ENCODE measurements at places on chromosomes 7 and 10.

- DNase-seq, result no peak
Measured at GRCh38 chr10:113999531-113999930, 44.1 kb upstream of the ADRB1 start.

DNA sequence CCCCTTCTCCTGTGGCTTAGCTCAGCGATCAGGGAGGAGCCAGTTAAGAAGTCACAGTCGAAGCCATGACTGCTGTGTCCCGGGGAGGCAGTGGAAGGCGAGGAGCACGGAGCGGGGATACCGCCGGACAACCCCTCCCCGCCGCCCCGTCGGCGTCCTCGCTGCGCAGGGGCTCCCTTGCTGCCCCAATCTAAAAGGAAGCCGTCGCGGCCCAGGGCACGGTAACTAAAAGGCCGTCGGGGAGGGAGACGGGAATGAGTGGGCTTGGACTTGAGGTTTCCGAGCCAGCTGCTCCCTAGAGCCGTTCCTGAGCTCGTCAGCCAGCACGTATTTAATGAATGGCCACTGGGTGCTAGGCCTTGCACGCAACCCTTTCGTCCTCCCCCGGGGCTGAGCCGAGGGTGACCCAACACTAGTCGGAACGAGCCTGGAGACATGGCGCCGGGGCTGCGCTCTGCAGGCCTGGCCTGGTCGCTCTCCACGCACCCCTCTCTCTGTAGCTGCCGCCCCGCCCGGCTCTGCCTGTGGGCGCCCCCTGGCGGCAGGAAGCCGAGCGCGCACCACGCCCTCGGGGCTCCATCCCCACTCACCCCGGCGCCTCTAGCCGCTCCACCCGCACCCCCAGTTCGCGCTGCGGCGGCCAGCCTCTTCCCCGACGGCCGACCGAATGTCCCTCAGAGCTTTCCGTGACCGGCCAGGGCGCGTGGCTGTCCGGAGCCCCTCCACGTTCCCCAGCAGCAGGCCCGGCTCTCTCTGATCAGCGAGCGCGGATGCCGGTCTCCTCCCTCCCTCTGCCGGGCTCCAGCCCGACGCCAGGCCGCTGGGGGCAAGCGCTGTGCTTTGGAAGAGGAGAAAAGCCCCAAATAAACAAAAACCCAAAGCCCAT, 29.3 kb upstream of the KCNK18 start:
- peak; percentile 67 for DNase-seq

GRCh38 chr7:81482600-81483186, 287.2 kb downstream of the HGF start:
- DNase-seq, result no peak

- DNase-seq, result no peak
Measured at GRCh38 chr10:77601488-77601887, 36.1 kb downstream of the KCNMA1 start.

DNA sequence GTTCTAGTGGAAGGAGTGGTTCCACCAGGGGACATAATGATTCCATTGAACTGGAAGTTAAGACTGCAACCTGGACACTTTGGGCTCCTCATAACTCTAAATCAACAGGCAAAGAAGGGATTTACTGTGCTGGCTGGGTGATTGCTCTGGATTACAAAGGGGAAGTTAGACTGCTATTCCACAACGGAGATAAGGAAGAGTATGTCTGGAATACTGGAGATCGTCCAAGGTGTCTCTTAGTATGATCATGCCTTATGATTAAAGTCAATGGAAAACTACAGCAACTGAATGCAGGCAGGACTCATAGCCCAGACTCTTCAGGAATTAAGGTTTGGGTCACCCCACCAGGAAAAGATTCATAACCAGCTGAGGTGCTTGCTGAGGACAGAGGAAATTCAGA, 310.6 kb upstream of the MGMT start:
- no peak for DNase-seq

GRCh38 chr7:39950473-39951225, 593 bp downstream of the CDK13 start:
- peak; percentile 56 for DNase-seq

DNA sequence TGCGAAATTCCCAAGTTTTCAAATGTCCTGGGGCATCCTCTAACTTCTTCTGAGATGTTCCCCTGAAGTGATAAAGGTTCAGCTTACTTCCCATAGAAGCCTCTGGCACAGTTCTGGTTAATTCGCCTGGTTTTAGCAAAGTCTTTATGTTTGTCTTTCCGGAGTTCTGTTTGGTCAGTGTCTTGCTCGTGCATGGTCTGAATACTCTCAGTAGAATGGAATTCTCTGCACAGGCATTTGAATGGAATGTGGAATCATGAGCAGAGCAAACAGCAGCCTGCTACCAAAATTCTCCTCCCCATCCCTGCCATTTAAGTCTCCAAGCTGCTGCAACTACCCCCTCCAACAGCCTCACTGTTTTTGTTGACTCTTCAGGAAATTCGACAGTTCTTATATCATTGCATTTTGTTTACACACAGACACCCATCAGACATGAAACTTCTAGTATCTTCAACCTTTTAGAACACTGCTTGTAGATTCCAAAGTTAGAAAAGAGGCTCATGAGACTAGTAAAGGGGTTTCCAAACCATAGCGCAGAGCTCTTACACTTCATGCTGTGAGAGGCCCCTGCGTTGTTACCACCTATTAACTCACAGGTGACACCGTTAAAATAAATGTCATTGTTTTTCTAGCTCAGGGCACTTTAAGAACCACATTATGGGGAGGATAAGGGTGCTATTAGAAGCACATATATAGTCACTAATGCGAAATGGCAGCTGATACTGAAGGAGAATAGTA, 129.7 kb downstream of the PLCE1 start:
- DNase-seq, result no peak

- DNase-seq, result no peak
Measured at GRCh38 chr7:138097064-138097741, 20.9 kb downstream of the AKR1D1 start.

- DNase-seq, result no peak
Measured at GRCh38 chr10:42973870-42974692, 102.8 kb upstream of the RET start.

DNA sequence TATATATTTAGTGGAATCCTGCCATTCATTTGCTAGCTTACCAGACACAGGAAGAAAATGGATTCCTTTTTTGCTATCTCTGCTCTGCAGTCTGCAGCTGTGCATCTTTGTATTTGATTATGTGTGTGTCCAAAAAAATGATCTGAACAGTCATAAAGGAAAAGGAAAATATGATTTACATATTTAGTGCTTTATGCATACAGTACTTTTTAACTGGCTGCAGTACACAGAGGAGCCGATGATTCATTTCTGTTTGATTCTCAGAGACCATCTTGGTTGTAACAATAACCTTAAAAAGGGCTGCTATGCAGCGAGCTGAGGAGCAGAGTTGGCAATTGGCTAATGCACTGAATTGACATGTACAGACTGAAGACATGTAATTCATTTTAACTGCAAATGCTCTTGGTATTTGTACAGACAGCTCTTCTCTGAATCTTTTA, 151.3 kb upstream of the FZD1 start:
- DNase-seq, result no peak

GRCh38 chr7:42688056-42688371, 223.9 kb downstream of the C7orf25 start:
- no peak for DNase-seq

DNA sequence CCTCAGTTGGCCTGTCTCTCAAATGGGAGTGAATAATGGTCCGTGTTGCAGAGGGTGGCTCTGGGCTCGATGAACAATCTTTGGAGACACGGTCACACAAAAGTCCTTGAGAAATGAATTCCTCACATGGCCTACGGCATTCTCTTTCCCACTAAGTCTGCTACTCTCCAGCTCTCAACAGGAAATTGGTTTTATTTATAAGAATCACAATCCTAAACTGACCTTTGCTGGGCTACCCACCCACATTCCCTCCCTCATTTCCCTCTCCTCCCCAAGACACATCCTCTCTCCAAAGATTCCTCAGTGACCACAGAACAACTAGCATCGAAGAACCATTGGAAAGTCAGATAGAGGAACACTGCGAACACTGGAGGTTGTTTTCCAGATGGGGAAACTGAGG, 4.7 kb downstream of the AFAP1L2 start:
- DNase-seq, result no peak

DNA sequence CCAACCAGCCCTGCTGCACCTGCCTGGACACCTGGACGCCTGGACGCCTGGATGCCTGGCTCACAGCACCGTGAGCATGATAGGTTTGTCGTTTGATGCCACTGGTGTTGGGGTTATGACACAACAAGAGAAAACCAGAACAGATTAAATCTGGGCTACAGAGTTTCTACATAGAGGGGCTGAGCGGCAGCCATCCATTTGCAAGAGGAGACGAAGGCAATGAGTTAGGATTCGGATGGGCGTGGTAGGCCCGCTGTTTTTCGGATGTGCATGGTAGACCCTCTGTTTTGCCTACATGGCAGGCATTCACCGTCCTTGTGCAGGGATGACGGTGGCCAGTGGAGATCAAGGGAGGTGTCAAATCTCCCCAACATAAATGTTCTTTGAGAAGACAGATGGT, 121.5 kb upstream of the RNF32 start:
- DNase-seq, result no peak

DNA sequence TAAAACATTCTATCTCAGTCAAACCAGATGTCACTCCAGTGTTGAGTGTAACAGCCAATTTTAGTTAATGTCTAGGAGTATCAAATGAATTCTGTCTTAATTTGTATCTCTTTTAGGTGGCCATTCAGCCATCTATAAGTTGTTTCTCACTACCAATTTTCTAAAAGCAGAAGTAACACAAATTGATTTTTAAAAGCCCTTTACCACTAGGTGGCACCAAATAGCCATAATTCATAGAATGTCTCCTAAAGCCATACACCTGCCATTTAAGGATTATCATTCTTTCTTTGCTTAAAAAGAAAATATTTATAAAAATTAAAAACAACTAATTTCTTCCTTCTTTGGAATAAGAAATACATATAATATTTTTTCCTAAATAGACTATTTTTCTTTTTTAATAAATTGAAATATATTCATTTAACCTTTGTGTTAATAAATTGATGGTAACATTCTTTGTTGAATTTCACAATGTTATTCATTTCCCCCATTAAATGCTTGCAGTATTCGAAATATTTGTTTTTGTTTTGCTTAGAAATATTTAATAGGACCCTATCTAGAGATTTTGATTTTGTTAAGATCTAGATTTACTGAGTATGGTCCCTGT, 107.8 kb upstream of the PPP1R3A start:
- DNase-seq, result peak; percentile 56

- no peak for DNase-seq
Measured at GRCh38 chr7:16630654-16631053, 14.9 kb downstream of the ANKMY2 start.

DNA sequence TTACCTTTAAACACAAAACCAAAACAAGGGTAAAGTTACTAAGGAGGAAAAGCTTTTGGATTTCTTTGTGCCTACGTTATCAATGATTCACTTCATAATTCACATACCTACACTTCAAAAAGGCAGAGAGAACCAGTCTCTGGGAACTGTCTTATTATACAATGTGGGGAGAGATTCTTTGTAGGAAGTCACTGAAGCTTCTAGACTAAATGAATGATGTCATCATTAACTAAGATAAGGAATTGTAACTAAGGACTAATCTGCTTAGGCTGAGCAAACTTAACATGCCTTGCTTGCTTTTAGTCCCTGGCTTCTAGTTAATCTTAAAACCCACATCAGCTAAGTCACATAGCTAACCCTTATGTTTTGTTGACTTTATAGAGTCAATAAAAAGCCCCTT, 771.2 kb downstream of the NXPH1 start:
- no peak for DNase-seq

- no peak for DNase-seq
Measured at GRCh38 chr10:46052057-46052790, 6.2 kb upstream of the MSMB start.

GRCh38 chr10:69847883-69848282, 46.2 kb downstream of the COL13A1 start:
- no peak for DNase-seq

DNA sequence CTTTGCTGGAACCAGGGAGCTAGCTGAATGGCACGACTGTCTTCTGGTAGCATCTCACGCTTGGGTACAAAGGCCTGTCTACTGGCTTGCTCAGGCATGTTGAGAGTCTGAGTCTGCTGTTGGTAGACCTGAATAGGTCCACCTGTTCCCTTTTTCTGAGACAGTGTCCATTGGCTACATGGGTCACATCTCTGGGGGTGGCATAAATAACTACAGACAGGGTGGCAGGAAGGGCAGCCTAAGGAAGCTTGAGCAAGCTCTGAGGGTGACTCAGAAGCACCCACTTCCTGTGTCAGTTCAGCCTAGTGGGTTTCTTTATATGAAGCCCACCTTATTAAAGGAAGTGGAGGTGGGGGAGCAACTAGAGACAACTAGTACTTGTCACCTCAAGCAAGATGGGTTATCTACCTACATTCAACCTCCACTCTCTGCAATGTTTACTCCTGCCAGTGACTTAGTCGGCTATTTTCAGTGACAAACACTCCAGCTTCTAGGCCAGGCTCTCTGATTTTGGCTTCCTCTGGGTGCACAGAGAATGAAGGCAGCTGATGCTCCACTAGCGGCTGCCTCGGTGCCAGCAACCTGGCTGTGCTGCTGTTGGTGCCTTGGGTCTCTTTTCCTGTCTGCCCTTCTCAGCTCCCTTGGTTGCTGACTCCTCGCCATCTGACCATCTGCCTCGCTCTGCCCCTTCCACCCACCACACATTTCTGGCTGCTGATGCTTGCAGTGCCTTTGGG, 5.7 kb upstream of the ZYX start:
- peak; percentile 51 for DNase-seq

DNA sequence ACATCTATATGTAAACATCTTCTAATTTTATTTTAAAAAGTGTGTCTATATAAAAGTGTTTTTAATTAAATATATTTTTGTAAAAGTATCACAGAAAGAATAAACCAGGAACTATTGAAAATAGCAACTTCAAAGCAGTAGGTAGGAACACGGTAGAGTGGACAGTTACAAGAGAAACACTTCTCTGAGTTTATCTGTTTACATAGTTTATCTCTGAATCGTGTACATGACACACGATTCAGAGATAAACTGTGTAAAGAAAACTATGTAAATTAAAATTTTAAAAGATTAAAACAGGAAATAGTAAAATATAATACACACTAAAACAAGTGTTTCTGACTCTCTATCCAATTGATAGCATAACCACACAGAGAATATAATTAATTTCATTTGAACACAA, 25.1 kb upstream of the FAM170B start:
- no peak for DNase-seq

DNA sequence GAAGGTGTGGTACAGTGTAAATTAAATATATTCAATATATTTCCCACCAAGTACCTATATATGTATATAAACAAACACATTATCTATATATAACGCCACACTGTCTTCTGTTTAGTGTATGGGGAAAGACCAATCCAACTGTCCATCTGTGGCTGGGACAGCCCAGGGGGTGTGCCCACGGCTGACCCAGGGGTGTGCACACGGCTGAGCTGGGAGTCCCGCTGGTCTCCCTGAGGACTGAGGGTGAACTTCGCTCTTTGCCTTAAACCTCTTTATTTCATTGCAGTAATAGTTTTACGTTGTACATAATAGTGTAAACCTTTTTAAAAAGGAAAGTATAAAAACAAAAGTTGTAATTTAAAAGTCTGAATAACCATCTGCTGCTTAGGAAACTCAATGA, 6.3 kb downstream of the EN2 start:
- no peak for DNase-seq
